Kidney glomerular epithelial cell (primary cell): ENCODE measurements at places on chromosomes 5 and 9.
A peak's percentile ranks its signal among the peaks of the same experiment; 100 is the strongest.

DNA sequence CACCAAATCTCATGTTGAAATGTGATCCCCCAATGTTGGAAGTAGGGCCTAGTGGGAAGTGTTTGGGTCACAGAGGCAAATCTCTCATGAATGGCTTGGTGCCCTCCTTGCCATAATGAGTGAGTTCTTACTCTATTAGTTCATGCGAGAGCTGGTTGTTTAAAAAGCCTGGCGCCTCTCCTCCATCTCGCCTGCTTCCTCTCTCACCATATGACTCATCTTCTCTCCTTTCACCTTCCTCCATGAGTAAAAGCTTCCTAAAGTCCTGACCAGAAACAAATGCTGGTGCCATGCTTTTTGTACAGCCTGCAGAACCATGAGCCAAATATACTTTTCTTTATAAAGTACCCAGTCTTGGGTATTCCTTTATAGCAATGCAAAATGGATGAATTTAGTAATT lies 20.9 kb upstream of the ARHGAP26 start:
- peak; percentile 13 for DNase-seq

- peak; percentile 15 for DNase-seq
Measured at GRCh38 chr5:81513982-81514381, 120.0 kb upstream of the ACOT12 start.

DNA sequence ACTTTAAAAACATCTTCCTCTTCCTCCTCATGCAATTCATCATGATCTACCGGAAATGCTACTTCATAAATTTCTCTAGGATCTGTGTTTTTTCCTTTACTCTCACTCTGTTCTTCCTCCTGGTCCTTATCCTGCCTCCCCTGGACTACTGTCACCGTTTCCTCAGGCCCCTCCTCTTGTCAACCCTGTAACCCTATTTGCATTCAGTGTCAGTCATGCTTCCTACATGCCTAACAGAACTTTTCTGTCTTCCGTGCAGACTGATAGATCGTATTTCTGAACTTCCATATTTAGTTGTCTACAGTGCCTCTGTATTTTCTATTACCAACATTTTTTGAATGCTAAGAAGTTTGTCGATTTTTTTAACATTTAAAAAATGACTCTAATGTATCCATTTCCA lies 27.3 kb downstream of the HTR4 start:
- no peak for DNase-seq

DNA sequence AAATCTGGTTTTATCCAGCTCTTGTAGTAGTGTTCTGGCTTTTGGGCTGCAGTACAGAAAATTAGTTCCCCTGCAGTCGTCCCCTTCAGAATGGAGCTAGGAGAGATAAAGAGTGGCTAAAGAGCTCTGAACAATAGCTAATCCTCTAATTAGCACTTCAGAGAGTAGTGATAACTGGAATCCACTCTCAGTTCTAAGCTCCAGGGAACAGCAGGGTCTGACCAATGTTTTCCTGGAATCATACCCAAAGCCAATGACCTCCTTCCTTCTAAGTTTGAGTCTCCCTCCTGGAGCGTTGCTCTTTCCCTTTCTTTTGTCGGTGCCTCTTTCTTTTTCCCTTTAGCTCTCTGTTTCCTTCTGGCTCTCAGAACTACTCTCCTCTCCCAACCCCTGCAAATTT lies 47.4 kb downstream of the MFAP3 start:
- no peak for DNase-seq

- no peak for DNase-seq
Measured at GRCh38 chr9:98034593-98035546, 21.7 kb upstream of the NANS start.

GRCh38 chr5:99814321-99815063 lies 720.7 kb upstream of the FAM174A start:
- DNase-seq = no peak

GRCh38 chr5:166880456-166880855 lies 1411.0 kb upstream of the WWC1 start:
- DNase-seq = no peak

- no peak for DNase-seq
Measured at GRCh38 chr5:82309091-82309531, 31.0 kb upstream of the RPS23 start.

- DNase-seq = no peak
Measured at GRCh38 chr5:158436271-158437065, 577.5 kb upstream of the CLINT1 start.

GRCh38 chr5:4097199-4097598 lies 501.6 kb downstream of the IRX1 start:
- no peak for DNase-seq

- DNase-seq = no peak
Measured at GRCh38 chr5:59569158-59569557, 324.4 kb downstream of the PDE4D start.

DNA sequence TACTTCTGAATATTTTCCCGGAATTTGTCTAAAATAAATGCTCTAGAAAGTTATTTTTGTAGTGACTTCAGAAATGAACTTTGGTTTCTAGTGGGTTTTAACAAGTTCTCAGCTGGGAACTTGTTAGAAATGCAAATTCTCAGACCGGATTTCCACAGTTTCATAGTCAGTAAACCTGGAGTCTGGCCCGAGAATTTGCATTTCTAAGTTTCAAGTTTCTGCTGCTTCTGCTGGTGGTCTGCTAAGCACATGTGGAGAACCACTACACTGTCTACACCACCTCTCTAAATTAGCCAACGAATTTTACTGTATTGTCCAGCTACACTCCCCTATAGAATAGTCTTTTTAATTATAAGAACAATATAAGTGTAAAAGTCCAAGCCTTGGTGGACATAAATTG lies 208.0 kb downstream of the CHSY3 start:
- DNase-seq = no peak

DNA sequence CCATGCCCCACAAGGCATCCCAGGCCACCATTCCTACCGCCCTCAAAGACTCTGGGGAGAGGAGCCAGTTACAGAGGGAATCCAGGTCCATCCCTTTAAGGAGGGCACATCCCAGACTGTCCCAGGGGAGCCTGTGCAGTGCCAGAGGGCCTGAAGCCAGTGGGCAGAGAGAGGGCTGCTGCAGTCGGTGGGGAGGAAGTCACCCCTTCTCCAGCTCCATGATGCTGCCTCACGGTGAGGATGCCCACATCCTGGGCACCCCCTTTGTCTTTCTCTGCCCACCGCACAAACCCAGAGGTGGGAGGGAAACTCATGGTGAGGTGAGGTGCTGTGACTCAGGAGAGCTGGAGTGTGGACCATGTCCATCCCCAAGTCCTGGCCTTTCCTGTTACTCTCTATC lies 26.2 kb upstream of the ANKRD33B start:
- no peak for DNase-seq

DNA sequence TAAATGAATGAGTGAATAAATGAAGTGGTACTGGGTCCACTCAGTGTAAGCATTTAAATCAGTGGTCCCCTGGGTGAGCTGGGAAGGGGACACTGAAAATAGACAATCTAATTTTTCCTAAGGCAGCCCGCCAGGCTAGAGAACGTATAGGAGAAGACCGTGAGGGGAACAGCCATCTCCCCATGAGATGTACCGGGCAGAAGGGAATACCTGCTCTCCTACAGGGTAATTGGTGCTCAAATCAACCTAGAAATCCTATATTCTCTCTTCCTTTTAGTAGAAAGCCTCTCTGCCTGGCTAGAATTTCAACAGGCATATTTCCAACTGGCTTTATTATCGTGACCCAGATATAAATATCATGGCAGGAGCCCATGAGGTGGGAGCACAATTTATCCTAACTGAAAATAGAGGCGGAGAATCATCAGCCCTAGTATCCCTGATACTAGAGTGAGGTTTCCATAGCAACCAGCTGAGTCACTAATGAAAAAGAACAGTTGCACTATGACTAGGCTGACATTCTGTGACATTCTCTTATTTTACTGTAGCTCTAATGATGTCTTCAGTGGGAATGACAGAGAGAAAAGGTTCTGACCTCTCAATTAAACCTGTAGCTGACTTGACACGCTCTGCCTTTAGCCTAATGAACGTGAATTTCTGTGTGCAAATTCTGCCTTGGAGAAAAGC lies 96.5 kb upstream of the CAST start:
- peak; percentile 42 for DNase-seq

DNA sequence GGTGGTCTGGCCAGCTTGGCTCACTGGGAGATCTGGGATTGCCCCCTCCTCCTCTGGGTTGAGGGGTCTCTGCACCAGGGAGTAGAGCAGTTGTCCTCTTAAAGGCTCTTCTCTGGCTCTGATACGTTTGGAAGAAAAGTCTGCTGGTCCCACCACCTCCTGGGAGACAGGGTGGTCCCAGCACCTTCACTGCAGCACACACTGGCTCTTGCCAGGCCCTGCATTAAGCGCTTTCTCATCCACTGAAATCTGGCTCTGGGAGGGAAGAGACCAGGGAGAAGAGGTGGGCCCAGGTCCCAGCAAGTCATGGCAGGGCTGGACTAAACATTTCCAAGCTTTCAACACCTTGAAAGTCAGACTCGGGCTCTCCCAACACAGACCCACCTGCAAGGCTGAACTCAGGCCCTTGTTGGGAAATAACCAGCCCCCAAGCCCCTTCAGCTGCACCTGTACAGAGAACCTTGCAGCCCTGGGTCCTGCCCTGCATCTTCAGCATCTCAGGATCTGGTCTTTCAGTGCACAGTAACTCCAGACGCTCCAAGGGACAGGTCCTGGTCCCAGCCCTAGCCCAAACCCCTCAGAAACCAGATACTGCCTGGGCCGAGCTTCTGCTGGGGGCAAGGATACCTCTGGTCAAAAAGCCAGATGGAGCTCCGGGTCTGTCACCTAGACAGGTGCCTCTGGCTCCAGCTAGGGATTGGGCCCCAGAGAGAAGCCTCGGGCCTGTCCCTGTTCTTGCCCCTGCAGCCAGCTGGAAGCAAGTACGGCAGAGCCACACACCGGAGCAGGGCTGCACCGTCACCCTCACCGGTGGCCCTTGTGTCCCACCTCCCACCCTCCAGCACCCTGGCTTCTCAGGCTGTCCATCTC lies 134.5 kb downstream of the DAB2IP start:
- no peak for DNase-seq

DNA sequence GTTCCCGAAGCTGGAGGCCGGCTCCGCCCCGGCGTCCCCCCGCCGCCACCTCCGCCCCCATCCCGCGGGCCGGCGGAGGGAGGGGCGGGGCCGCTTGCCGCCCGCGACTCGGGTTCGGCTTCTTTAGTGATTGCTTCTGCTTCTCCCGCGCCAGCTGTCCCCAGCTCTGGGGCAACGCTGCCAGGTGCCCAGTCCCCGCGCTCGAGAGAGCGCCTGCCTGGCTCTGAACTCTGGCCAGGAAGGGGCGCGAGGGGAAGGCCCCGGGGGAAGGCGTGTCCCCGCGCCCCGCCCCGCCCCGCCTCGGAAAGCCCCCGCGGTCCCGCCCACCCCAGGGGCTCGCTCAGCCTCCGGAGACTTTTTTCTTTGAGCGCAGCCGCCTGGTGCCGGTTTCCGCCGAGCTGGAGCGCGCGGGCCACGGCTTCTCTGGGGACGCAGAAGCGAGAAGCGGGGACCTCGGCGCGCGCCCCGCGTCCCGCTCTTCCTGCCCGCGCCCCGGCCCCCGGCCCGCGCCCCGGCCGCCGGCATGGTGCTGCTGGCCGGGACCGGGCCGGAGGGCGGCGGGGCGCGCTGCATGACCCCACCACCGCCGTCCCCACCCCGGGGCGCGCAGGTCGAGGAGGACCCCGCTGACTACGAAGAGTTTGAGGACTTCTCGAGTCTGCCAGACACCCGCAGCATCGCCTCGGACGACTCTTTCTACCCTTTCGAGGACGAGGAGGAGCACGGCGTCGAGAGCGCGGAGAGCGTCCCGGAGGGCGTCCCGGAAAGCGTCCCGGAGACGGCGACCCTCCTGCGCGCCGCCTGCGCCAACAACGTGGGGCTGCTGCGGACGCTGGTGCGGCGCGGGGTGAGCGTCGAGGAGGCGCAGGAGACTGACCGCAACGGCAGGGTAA lies at the start of gene ANKRD33B:
Gene ANKRD33B (plus strand): TSS at position 126 of the 893 bp plus-strand sequence. CDS start 398 bp downstream, at position 524.
- DNase-seq = peak; percentile 58

DNA sequence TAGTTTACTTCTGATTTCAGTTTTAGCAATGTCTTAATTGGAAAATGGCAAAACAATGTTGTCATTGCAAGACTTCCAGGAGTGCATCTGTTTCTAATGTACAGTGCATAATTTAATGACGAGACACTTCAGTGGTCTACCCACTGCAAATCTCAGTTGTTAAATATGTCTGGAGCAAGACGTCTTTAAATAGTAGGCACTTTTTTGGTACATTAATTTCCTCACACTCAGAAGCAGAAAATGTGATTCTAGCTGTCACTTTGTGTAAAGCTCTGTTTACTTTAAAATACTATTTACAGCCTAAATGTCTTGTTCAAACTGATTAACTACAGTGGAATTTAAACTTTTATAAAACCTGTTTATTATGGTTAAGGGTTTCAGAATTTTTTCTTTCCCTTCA lies 815.5 kb downstream of the TLE1 start:
- DNase-seq = peak; percentile 63

- DNase-seq = peak; percentile 64
Measured at GRCh38 chr5:68652534-68652965, 437.0 kb downstream of the PIK3R1 start.

DNA sequence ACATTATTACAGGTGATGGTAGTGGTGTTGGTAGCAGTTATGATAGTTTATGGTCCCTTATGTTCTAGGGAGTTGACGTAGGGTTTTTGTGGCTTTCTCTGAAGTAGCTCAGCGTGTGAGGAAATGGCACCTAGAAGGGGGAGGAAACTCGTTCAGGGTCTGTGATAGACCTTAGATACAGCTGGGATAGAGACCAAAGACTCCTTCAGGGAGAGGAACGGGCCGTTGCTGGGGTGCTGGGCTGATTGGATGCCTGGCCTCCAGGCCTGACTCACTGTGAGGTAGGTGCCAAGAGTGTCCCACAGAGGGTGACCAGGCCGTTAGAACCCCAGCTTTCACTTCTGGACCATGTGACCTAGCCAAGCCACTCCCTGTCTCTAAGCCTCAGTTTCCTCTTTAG lies 96.6 kb downstream of the DAB2IP start:
- DNase-seq = no peak
